WTC11 (cell line): ENCODE measurements at places on chromosomes 16 and 17.
A peak's percentile ranks its signal among the peaks of the same experiment; 100 is the strongest.

- DNase-seq = peak; percentile 64
Observed at GRCh38 chr17:45143767-45144198, 4.5 kb upstream of the HEXIM1 start.

DNA sequence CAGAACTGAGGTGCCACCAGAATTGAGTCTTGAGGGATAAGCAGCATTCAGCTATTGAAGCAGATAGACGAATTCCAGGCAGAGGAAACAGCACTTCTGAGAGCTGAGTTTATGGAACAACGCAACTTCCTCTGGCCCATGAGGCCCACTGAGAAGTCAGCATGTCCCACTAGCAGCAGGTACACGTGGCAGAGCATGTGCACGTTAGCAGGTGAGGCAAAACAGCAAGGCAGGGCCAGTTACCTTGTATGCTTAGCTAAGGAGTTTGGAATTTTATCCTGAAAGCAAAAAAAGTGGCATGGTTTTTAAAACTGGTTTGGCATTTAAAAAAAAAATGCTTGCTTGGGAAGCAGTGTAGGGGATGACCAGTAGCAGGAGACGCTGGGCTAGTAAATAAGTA lies 305.6 kb downstream of the CPPED1 start:
- no peak for DNase-seq

DNA sequence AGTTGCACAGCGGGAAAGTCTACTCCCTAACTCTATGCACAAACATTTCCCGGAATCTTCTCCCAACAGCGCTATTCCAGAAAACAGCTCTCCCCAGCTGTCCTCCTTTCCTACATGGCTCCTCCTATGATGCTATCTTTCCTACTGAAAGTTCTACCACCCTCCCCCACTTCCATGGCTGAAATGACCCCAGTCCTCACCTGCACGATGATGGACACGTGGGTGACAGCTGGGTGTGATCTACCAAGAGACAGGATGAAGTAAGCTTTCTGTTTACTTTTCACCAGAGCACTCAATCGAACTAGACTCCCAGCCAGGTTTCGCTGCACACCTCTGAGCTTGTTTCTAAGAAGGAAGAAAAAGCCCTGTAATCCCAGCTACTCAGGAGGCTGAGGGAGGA lies 10.7 kb downstream of the CTC1 start:
- no peak for DNase-seq

DNA sequence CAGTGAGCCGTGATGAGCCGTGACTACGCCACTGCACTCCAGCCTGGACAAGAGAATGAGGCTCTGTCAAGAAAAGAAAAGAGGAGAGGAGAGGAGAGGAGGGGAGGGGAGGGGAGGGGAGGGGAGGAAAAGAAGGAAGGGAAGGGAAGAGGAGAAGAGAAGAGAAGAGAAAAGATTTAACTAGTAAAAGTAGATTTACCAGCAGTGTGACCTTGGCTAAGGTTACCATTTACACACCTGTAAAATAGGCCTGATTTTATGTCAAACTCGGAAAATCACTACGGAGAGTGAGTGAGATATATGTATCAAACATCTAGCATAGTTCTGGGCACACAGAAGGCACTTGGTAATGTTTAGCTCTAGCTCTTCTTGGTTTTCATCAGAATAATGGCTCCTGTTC lies 109.2 kb downstream of the LYRM1 start:
- DNase-seq = no peak

- DNase-seq = no peak
Observed at GRCh38 chr17:57630736-57631135, 114.4 kb downstream of the CCDC182 start.

- DNase-seq = no peak
Observed at GRCh38 chr17:77203436-77203835, 62.7 kb downstream of the SEC14L1 start.

DNA sequence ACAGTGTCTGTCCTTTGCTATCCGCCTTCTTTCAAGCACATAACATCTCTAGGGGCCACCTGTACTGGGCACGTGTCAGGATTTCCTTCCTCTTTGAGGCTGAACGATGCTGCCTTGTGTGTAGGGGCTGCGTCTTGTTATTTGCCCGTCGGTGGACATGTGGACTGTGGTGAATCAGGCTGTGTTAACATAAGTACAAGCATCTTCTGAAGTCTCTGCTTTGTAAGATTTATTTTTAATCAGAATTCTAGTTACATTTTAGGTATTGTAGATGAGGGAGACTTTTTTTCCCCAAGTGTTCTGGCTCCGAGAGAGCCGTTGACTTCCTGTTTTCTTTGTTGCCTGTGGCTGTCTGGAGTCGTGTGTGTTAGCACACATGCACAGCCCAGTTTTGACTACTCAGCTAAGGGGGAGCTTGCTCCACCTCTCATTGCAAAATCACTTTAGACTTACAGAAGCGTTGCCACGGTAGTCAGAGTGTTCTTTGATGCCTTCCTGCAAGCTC lies 26.1 kb downstream of the SPG7 start:
- no peak for DNase-seq

DNA sequence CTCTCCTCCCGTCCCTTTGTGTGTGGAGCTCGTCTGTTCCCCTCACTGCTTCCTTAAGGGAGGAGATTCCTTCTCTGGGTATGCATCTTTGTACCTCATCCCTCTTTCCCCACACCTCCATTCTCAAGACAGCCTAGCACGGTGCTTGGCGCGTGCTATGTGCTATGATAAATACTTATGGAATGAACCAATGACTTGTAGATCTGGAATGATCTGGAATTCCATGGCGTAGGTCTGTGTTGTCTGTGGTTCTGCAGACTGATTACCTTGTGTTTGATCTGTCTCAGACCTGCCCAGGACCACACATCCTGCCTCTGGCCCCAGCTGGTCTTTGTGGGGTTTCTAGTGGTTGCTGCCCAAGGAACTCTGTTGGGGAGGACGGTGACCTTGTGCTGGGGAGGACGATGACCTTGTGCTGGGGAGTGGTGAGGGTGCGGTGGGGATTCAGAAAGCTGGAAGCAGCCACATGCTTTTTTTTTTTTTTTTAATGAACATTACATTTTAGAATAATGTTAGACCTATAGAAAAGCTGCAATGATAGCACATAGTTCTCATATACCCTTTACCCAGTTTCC lies 33.5 kb upstream of the ETV4 start:
- no peak for DNase-seq

DNA sequence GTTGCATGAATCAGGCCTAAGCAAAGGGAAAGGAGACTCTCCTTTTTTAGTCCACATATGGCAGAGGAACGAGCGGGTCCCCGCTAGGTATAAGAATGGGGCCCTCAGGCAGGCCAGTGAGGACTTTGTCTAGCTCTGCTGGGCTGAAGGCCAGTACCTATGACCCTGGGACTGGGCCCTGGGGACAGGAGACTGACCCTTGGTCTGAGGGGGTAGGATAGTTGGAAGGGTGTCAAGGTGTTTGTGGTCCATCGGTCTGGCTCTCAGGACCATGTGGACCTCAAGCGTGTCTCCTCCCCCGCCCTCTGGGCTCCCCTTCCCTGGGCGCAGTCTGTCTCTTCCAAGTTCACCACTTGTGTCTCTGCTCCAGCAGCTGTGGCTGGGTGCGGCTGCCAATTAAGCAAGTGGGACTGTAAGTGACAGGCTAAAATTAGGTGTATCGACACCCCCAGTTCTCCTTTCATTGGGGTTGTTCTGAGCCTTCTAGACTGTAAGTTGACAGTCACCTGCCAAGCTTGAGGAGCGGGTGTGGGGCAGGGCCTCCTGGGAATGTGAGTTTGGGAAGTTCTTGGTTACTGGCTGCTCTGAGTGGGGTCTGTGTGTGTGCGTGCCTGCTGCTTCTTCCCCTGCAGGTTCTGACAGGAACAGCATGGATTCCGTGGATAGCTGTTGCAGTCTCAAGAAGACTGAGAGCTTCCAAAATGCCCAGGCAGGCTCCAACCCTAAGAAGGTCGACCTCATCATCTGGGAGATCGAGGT lies 24.5 kb downstream of the AKAP1 start:
- peak; percentile 38 for DNase-seq

DNA sequence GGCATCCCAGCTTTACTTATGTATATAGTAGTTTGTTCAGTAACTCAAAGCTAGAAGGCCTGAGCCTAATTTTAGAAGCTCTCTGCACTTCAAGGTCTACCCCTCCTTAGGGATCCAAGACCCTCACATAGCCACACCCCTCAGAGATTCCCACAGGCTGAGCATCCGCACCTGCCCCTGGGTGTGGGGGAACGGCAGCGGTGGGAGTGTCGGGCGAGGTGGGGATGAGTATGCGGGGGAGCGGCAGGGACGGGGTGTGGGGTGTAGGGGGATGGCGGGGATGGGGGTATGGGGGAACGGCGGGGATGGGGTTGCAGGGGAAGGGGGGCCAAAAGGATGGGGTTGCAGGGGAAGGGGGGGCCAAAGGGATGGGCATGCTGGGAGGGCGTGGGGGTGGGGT lies 24.9 kb upstream of the BEAN1 start:
- DNase-seq = no peak

- DNase-seq = no peak
Observed at GRCh38 chr16:12602811-12603698, 200.6 kb downstream of the CPPED1 start.

DNA sequence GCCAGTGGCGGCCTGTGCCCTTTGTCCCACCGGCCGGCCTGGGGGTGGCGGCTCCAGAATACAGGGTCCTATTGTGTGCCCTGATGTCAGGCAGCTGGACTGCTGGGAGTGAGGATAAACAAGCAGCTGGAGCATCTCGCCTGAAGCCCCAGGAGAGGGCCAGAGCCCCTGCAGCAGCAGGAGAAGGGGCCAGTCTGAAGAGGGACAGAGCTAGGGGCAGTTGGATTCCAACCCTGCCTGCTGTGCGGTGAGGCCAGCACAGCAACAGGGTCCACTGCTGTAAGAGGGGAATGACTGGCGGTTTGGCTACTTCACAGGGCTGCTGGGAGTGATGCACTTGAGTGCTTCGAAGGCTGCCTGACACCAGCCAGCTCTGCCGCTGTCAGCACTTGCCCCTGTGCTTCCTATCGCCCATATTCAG lies 25.0 kb downstream of the RAB11FIP4 start:
- DNase-seq = no peak

DNA sequence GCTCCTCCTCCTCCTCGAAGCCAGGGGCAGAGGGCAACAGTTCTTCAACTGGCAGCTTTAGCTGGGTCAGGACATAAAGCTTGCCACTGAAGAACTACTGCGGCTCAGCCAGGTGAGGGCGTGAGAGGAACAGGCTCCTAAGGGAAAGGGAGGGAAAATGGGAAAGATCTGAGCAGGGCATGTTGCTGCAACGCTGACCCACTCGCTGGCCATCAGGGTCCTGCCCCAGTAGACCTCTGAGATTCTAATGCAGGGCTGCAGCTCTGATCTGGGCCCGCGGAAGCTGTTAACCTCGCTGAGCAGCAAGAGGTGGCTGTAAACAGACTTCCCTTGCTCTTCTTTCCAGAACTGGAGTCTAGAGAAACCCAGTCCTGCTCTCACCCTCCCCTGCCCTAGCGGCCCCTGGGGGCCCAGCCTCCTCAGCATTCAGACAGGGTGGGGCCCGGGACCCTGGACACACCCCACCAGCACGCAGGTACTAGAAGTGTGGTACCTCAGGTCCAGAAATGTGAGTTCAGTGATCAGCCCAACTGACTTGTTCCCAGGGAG lies 3.8 kb upstream of the TLCD2 start:
- DNase-seq = peak; percentile 78

DNA sequence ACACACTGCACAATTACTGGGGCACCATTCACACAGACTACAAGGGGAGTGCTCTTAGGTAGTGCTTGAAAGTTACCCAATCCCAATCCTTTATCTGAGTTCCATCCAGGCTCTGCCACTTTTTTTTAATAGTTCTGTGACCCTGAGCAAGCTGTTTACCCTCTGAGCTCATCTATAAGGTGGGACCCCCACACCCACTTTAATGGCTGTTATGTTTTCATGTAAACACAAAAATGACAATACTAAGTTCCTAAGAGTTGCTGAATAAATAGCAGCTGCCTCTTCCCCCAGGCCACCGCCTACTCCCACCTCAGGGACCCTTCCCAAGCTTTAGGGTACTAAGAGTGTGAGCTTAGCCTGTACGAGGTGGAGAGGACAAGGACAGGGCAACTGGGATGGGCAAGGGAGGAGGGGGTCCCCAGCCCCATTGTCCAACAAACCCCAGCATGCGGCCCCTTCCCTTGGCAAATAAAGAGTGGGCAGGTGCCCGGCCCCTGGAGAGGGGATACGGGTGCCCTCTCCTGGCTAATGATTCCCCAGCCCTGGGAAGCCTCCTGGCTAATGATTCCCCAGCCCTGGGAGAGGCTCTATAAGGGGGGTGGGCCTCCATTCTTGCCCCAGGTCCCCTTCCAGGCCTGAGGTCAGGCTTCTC lies 14.6 kb downstream of the SLC13A2 start:
- DNase-seq = no peak

GRCh38 chr17:8563024-8563776 lies 67.3 kb downstream of the MYH10 start:
- DNase-seq = no peak

DNA sequence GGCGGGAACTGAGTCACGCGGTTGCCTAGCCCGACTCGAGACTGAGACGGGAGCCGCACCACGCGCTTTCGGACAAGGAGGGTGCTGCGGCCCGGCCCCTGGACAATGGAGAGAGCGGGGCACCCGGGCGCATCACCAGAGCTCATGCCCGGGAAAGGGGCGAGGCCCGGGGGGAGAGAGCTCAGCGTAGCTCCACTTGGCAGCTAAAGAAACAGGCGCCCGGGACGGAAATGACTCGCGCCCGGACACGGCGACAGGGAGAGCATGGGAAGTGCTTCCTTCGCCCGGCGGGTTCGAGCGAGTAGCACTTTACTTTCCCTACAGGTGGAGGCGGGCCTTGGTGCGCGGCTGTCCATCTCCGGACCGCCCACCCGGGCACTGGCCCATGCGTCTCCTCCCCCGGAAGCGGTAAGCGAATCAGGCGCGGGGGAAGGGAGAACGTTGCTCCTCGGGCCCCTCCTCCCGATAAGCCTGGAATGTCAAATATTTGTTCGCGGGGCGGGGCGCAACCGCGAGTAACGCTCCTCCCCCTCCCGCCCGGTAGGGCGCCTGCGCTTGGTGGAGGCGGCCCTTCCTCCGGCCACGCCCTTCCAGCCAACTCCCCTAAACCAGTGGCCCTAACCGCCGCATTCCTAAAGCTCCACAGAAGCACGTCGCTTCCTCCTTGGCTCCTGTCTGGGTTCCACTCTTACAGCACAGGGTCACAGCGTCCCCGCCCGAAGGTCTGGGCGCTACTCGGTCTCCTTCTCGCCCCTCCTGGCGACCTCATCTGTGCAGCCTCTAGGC lies 1.5 kb upstream of the ESRP2 start:
- peak; percentile 99 for DNase-seq

- DNase-seq = no peak
Observed at GRCh38 chr17:54882371-54882770, 18.3 kb upstream of the TOM1L1 start.

GRCh38 chr17:56447171-56447570 lies 146.3 kb upstream of the NOG start:
- DNase-seq = no peak

- DNase-seq = no peak
Observed at GRCh38 chr16:78227855-78228254, 128.4 kb downstream of the WWOX start.

DNA sequence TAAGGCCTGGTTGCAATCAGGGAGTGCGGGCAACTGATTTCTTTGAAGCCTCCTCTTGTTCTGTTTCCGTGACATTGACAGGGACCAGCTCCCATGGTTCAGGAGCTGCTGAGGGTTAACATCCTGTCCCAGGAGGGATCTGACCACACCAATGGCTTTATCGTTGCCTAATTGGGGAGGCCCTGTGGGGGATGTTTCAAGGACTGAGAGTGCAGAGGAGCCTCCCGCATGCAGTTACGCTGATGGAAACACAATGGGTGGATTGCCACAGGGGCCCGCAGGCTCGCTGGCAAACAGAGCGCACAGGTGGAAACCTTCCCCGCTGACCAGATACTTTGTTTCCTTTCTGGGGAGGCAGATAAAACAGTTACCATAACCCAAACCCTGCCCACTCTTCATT lies 23.8 kb upstream of the ABCC1 start:
- no peak for DNase-seq

- DNase-seq = no peak
Observed at GRCh38 chr16:77613095-77613494, 109.2 kb upstream of the NUDT7 start.
